Myocyte (in vitro differentiated cells): ENCODE measurements at places on chromosomes 13 and 19. TPM values are rescaled to one million over a fixed set of nuclear protein-coding genes. Genes with fewer than 3 reads are reported as not detected.
A peak's percentile ranks its signal among the peaks of the same experiment; 100 is the strongest.

DNA sequence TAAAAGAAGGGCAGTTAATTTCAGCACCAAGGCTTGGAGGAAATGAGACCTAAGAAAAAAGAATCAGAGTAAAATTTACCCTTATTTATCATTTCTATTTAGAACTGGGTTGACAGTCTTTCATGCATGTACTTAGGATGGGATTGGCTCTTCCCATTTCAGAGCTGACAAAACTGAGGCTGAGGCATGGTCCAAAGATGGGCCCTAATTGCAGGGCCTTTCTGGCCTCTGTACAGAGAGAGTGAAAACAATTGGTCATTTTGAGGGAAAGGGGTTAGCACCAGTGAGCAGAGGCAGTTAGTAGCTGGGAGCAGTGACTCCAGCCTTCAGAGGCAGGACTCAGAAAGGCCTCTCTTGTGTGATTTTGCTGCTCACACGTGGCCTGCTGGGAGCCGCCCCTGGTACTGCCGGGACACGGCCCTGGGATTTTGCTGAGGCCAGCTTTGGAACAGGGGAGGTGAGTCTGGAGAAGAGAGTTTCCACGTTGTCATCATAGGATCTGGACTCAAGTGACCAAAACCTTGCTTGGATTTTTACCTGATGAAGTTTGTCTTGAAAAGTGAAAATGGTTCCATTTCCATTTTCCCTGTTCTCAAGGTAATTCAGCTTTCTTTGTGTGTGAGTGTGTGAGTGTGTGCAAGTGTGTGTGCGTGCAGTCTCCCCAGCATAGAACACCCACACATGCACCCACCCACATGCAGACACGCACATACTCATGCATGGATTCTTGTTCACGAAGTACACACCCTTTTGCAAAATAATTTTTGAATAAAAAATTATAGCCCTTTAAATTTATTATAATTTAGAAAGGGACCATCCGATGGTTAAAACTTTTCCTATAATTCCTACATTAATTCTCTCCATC lies at the start of gene ZNF536:
TSS of gene ZNF536 (plus strand) at position 425 of the 865 bp plus-strand sequence. CDS start 71,179 bp downstream, outside the sequence.
- DNase-seq, result no peak

DNA sequence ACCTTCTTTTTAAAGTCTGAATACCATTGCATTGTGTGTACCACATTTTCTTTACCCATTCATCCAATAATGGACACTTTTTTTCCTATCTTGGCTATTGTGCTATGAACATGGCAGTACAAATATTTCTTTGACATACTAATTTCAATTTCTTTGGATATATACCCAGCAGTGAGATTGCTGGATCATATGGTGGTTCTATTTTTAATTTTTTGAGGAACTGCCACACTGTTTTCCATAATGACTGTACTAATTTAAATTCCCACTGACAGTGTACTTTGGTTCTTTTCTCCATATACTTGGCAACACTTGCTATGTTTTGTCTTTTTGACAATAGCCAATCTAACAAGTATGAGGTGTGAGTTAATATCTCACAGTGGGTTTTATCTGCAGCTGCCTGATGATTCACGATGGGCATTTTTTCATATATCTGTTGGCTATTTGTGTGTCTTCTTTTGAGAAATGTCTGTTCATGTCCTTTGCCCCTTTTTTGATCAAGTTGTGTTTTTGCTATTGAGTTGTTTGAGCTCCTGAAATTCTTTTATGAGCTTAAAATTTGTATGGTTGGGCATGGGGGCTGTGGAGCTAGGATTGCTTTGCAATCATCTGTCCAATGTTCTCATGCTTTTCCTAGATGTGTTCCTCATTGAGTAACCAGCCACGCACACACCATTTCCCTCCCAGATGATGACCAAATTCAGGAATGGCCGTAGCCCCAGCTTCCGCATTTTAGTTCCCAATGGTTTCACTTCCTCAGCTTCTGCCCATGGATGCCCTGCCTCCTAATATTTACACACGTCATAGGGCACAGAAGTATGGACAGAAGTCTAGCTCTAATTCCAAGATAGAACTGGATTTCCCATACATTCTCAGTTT lies 380.0 kb upstream of the SGCG start:
- peak; percentile 36 for DNase-seq

- DNase-seq, result no peak
These were observed 369.3 kb downstream of the DLEU7 start for GRCh38 chr13:50474088-50474662.

GRCh38 chr19:28606269-28607032 lies 606.5 kb downstream of the UQCRFS1 start:
- DNase-seq, result no peak

DNA sequence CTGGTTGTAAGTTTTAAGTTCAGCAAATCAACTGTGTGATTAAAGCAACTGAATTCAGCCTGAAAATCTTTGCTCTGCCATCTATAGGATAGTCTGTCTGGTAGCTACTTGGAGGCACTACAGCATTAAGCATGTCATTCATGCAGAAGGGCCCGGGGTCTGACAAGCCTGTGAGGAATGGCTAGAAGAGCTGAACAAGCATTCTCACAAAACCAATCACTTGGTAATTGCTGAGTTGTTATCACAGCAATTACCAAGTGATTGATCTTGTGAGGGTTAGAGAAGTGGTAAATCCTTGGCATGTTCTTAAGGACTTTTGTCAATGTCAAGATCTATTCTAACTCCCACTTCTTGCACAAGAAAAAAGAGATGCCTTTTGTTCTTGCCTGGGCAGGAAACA lies 356.1 kb downstream of the FGF14 start:
- no peak for DNase-seq

DNA sequence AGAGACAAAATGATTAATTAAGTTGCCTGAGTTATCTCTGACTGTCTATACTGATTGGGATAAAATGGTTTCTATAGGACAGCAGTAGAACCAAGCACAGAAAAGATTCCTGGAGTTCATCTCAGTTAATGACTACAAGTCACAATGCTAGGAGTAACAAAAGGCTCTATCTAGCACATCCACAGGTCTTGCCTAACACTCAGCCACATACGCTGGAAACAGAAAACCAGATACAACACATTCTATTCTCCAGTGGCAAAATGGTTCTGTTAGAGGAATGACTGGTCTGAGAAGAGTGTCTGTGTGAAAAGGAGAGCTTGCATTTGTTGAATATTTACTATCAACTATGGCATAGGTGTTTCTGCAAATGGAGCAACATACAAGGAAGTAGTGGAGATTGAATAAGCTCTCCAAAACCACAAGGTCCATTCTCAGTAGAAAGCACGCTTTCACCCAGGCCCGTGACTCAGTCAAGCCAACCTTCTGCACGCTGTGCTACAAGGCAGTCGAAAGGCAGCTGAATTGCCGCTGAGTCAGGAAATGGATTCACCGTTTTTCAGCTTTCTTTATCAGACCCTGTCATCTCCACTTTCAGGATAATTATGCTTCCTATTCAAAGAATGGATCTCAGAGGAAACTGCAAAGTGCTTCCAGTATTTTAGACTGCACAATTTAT lies 761.5 kb downstream of the EFNB2 start:
- no peak for DNase-seq

DNA sequence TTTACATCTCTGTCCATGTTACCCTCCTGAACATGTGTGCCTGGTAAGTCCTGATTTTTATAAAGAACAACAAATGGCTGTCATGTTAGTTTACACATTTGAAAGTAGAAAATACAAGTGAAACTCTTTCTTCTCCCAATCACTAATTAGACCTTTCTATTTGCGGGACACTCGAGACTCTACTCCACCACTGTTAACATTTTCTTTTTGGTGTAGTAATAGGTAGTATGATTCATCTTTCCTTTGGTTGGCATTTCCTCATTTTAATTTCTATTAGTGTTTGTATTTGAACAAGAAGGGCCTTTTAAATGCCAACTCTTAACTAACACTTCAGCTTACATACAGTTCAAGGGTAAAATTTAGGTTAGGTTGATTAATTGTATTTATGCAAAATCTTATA lies 371.1 kb downstream of the PCDH9 start:
- DNase-seq, result no peak

GRCh38 chr13:71677124-71677523 lies 189.9 kb downstream of the DACH1 start:
- no peak for DNase-seq

DNA sequence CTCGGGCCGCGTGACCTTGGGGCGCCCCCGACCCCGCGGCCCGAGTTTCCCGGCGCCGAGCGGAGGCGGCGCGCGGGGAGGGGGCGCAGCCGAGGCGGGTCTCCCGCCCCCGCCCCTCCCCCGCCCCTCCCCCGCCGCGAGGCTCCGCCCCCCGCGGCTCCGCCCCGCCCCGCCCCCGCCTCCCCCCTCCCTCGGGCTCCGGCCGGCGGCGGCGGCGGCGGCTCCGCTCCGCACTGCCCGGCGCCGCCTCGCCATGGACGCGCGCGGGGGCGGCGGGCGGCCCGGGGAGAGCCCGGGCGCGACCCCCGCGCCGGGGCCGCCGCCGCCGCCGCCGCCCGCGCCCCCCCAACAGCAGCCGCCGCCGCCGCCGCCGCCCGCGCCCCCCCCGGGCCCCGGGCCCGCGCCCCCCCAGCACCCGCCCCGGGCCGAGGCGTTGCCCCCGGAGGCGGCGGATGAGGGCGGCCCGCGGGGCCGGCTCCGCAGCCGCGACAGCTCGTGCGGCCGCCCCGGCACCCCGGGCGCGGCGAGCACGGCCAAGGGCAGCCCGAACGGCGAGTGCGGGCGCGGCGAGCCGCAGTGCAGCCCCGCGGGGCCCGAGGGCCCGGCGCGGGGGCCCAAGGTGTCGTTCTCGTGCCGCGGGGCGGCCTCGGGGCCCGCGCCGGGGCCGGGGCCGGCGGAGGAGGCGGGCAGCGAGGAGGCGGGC lies at the start of gene HCN2:
TSS of gene HCN2 (plus strand) at position 189 of the 703 bp plus-strand sequence. CDS start at position 254, 65 bp downstream.
- no peak for DNase-seq

DNA sequence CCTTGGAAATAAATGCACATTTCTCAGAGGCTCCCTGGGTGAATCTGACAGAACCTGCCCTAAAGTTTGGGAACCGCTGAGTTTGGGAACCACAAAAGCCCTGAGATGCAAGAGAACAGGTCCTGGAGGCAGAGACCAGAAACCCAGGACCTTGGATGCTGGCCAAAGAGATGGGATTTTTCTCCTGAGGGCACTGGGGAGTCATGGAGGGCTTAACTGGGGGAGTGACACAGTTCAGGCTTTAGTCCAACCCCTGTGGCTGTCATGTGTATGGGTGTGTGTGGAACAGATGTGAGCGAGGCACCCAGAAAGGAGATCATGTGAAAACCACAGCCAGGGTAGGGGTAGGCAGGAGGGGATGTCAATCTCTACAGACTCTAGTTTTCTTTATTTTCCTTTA lies 3.9 kb upstream of the NCCRP1 start:
- DNase-seq, result peak; percentile 20

DNA sequence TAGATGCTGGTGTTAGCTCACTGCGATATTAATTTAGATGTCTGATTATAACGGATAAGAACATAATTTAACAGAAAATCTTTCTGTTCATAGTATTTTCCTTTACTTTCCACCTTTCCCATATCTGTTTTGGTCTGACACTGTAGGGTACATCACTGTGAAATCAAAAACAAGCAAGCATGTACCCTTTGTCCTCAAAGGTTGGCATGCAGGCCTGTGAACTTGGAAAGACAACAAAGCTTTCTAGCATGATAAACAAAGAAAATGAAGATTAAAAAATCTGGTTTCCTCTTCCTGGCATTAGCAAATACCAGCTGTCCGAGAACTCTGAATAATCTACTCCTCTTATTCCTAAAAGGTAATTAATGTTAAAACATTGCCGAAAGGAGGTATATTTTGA lies 31.6 kb downstream of the THSD1 start:
- DNase-seq, result no peak

DNA sequence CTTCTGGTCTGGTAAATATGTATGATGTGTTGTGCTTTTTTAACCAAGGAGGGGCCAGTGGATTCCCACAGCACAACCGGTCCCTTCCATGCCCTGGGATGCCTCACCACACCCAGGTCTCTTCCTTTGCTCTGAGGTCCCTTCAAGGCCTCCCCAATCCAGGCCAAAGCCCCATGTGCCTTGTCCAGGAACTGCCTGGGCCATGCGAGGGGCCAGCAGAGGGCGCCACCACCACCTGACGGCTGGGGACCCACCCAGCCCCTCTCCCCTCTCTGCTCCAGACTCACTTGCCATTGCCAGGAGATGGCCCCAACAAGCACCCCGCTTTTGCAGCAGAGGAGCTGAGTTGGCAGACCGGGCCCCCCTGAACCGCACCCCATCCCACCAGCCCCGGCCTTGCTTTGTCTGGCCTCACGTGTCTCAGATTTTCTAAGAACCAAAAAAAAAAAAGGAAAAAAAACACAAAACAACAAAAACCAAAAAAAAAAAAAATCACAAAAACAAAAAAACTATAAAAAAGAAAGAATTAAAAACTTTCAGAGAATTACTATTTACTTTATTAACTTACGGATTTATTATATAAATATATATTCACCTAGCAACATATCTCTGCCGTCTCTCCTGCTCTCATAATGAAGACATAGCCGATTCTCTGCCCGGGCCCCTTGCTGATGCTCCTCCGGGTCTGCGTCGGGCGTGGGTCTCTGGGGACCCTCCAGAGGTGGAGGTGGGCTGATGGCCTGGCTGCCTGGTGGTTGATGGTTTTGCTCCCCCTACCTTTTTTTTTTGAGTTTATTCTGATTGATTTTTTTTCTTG lies 14.4 kb downstream of the CAPN12 start:
- peak; percentile 63 for DNase-seq

GRCh38 chr13:42875475-42876269 lies 94.3 kb downstream of the FAM216B start:
- no peak for DNase-seq

GRCh38 chr13:37959284-37959683 lies 89.7 kb upstream of the TRPC4 start:
- DNase-seq, result no peak

DNA sequence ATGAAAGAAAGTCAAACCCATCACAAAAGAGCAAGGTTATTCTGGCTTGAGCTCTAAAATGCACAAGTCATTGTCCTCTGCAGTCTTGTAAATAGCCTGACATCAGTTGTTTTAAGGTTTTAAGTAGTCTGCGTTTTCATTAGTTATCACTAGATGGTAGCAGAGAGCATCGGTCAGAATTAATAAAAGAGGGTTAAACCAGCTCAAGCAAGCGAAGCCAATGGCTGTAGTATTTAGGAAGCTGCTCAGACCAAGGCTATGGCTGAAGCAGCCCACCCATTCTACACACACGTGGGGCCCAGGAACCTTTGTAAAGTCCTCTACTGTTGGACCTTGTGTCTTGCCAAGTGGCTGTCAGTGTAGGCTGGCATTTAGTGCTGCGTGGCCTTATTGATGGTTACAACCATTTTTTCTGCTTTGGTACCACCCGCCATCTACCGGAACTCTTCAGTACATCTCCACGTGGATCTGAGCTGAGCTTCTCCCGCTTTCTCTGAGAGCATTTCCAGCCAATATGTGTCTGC lies 13.3 kb upstream of the ZNF57 start:
- DNase-seq, result peak; percentile 72

- peak; percentile 28 for DNase-seq
These were observed 1.4 kb downstream of the BRD4 start for GRCh38 chr19:15330801-15331418.

Gene NR2F6
- total RNA-seq, result 103 and 104 TPM in 2 replicates

Gene SHFL
- total RNA-seq, result 21.8 and 25.0 TPM in 2 replicates

Gene ARL11
- total RNA-seq, result not detected in 2 replicates

Gene ZC3H13
- total RNA-seq, result 13.1 and 15.2 TPM in 2 replicates

Gene APOC4
- total RNA-seq, result not detected in 2 replicates

Gene PRR22
- total RNA-seq, result 0.53 and 1.1 TPM in 2 replicates
